ENCODE measurements at places on chromosomes 3 and 15.

DNA sequence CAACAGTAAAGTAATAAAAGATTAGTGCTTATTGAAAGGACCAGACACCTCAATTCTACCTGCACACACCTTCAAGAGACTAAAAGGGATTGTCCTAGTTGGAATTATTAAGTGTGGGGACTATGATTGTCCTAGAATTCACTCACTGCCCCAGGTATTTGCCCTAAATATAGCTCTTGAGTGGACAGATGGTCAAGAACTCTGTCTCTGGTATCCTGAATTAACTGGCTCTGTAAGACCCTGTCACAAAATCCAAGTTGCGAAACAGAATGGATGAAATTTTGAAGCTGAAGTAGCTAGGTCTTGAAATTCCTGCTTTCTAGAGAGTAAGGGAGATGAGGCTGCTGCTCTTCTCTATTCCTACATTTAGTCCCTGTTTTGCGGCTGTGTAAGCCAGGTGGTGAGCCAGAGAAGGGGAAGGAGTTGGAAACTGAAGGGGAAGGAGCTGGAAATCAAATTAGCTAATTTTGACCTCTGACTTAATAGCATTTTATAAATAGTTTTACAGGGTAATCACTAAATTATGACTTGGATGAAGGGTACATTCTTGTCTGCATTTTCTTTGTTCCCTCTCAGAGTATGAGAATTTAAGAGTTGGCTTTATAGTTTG is 34.5 kb downstream of the KBTBD12 start:
- H3K27ac ChIP-seq: no peak overlapping the region
- H3K36me3 ChIP-seq: no peaks in the 10 kb centered on the region
- peaks cover 5% of the 10 kb centered on the region for H3K4me1 ChIP-seq
- H3K4me3 ChIP-seq: no peak overlapping the region

GRCh38 chr15:71785996-71786395 is 24.4 kb upstream of the NR2E3 start:
- no peak for DNase-seq
- H3K4me3 ChIP-seq: no peak overlapping the region
- H3K36me3 ChIP-seq: no peaks in the 10 kb centered on the region
- no peaks in the 10 kb centered on the region for H3K27me3 ChIP-seq
- H3K4me1 ChIP-seq: no peaks in the 10 kb centered on the region

GRCh38 chr15:33182278-33182905 is 12.1 kb downstream of the FMN1 start:
- no peaks in the 10 kb centered on the region for H3K27me3 ChIP-seq
- no peak overlapping the region for H3K27ac ChIP-seq
- DNase-seq: no peak
- H3K36me3 ChIP-seq: no peaks in the 10 kb centered on the region

DNA sequence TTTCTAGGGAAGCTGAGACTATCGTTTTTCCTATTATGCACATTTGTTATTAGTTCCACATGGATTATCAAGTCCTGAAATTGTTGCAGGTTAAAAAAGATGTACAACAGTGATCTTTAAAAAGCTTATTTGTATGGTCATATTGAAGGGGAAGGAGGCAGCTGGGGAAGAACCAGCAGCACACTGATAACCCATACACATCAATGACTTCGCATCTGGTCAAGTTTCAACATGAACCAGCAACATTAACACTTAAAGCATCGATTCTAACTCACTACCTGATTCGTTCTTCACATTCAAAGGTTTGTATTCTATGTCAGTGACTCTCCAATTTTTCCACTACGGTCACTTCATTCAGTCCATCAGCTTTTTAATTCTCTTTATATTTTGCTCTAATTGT is 56.4 kb downstream of the NCEH1 start:
- no peak for DNase-seq
- no peaks in the 10 kb centered on the region for H3K27me3 ChIP-seq
- no peaks in the 10 kb centered on the region for H3K36me3 ChIP-seq
- H3K4me3 ChIP-seq: no peak overlapping the region
- H3K4me1 ChIP-seq: peaks cover 1% of the 10 kb centered on the region

DNA sequence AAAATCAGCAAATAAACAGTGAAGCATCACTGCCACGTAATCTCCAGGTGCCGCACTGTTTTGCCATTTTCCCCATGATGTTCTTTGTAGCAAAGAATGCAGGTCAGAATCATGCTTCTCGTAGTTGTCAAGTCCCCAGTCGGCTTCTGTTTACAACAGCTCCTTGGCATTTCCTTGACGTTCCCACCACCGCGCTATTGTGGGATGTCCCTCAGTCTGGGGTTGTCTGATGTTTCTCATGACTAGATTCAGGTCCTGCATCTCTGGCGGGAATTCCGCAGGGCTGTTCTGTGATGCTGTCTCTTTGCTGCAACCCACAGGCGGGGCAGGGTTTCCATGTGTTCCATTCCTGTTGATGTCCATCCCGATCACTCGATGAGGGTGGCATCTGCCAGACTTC is 117.9 kb upstream of the SMAD3 start:
- H3K4me3 ChIP-seq: no peak overlapping the region
- no peak overlapping the region for H3K27ac ChIP-seq
- no peaks in the 10 kb centered on the region for H3K36me3 ChIP-seq

- no peaks in the 10 kb centered on the region for H3K27me3 ChIP-seq
- no peaks in the 10 kb centered on the region for H3K4me1 ChIP-seq
- H3K27ac ChIP-seq: no peak overlapping the region
- H3K36me3 ChIP-seq: no peaks in the 10 kb centered on the region
- H3K4me3 ChIP-seq: no peak overlapping the region
Measured at GRCh38 chr3:118447339-118447738, 587.3 kb downstream of the IGSF11 start.

DNA sequence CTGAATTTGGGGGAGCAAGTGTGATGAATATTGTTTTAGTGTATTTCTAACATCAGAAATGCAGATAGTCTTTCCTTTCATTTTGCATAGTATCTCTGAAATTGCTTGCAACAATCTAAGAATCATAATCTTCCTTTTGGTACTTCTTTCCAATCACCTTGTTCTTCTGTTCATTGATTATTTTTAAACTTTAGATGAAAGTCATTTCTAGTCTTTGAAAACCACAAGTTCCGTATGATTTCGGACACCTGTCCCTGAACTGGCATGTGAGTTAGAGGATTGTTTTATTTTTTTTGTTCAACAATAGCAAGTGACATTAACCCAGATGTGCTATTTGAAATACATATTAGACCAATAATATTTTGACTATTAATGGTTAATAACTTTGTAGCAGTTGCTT is 329.7 kb downstream of the UNC13C start:
- H3K4me1 ChIP-seq: no peaks in the 10 kb centered on the region
- no peak for DNase-seq
- no peak overlapping the region for H3K27ac ChIP-seq
- no peaks in the 10 kb centered on the region for H3K36me3 ChIP-seq

GRCh38 chr15:44296625-44297524 is 8.4 kb downstream of the GOLM2 start:
- no peak overlapping the region for H3K27ac ChIP-seq
- H3K27me3 ChIP-seq: no peaks in the 10 kb centered on the region
- H3K4me1 ChIP-seq: peaks cover 31% of the 10 kb centered on the region

DNA sequence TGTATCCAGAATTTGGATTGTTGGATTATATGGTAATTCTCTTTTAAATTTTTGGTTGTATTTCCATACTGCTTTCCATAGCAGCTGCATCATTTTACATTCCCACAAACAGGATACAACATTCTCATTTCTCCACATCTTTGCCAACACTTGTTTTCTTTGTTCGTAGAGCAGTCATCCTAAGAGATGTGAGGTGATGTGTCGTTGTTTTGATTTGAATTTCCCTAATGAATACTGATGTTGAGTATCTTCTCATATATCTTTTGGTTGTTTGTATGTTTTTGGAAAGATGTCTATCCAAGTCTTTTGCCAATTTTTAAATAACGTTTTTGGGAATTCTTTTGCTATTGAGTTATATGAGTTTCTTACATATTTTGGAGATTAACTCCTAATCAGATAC is 93.6 kb downstream of the GMNC start:
- no peak for DNase-seq
- no peak overlapping the region for H3K4me3 ChIP-seq
- no peaks in the 10 kb centered on the region for H3K36me3 ChIP-seq
- no peaks in the 10 kb centered on the region for H3K4me1 ChIP-seq
- no peaks in the 10 kb centered on the region for H3K27me3 ChIP-seq

DNA sequence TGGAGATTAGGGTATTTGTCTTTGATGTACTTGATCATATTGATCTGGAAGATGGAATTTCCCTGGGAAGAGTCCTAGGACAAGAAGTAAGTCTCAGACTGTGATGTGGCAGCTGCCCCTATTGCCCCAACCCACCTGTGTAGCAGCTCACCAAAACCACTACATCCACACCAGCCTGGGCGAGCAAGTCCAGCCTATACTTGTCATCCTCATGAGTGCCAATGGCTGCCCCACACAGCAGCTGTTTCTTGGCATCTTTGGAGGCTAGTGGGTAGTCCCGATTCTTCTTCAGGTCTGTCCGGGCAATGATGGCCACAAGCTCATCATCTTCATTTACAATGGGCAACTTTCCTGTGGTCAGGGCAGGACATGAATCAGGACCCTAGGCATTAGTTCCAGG is 2.7 kb downstream of the IMPDH2 start:
- H3K36me3 ChIP-seq: peaks cover 62% of the 10 kb centered on the region
- H3K27ac ChIP-seq: no peak overlapping the region
- no peak for DNase-seq

DNA sequence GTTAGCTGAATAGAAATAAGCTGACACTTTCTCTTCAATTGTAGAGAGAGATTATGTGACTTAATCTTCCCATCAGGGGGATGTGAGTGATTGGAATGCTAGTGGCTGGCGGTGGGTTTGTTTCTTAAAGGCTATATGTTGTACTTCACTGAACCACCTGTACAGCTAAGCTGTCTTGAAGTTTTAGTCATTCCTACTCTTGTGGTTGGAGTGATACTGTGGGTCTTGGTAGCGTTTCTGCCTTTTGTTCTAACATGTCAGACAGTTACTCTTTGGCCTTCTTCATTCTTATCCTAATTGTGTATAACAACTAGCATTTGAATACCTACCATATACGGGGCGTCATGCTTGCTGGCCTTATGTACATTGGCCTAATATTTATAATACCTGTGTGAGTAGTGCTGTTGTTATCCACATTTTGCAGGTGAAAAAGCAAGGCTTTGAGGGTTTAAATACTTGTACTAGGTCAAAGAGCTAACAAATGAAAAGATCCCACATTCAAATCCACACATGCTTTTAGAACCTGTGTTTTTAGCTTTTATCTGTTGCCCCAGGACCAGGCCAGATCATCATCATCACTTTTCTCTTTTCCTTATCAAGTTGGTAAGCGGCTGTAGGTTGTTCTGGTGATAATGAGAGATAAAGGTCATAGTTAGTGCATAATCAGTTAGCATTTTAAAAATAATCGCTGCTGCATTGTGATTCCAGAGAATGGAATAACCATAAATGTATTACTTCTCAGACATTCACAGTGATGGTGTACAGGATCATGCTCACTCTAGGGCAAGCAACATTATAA is 50.2 kb downstream of the AKAP13 start:
- H3K4me1 ChIP-seq: peaks cover 12% of the 10 kb centered on the region
- no peak overlapping the region for H3K27ac ChIP-seq
- no peak overlapping the region for H3K4me3 ChIP-seq
- H3K36me3 ChIP-seq: no peaks in the 10 kb centered on the region
- no peaks in the 10 kb centered on the region for H3K27me3 ChIP-seq
- DNase-seq: no peak

DNA sequence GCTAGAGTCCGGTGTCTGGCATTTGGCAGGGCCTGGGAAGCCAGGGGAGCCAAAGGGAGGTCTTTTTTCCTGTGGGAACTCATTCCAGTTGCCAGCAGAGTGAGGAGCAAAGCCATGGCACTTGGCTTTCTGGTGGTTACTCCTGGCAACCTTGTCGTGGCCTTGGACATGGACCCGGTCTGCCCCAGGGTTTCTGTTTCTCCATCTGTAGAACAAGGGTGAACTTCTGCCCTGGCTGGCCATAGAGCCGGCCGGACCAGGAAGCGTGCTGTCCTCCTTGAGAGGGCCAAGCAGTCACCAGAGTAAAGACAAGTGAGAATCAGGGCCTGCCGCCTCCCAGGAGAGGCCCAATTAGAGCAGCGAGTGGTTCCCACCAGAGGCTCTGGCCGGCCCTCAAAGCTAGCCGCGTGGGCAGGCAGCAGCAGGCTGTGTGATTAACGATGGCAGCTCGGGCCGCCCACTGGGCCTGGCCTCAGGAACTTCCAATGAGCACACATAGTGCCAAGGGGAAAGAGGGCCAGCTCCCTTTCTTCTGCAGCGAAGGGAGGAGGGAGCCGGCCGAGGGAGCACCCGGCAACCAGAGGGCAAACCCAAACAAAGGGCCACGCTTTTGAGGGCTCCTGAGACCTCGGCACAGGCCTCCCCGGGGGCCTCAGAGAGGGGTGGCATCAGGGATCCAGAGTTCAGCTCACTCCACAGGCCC is 29.1 kb upstream of the ELP6 start:
- H3K36me3 ChIP-seq: no peaks in the 10 kb centered on the region
- H3K27ac ChIP-seq: no peak overlapping the region
- no peaks in the 10 kb centered on the region for H3K4me1 ChIP-seq

GRCh38 chr3:78604341-78604740 is 1163.5 kb downstream of the ROBO1 start:
- H3K27me3 ChIP-seq: no peaks in the 10 kb centered on the region
- H3K4me1 ChIP-seq: no peaks in the 10 kb centered on the region
- no peak overlapping the region for H3K4me3 ChIP-seq
- H3K27ac ChIP-seq: no peak overlapping the region

GRCh38 chr3:141328286-141329166 is 39.8 kb upstream of the ZBTB38 start:
- DNase-seq: no peak
- H3K27me3 ChIP-seq: no peaks in the 10 kb centered on the region
- peaks cover 14% of the 10 kb centered on the region for H3K4me1 ChIP-seq

- DNase-seq: peak; percentile 53
- H3K36me3 ChIP-seq: no peaks in the 10 kb centered on the region
- no peak overlapping the region for H3K27ac ChIP-seq
- H3K27me3 ChIP-seq: no peaks in the 10 kb centered on the region
Measured at GRCh38 chr15:74179101-74179841, 5.8 kb downstream of the ISLR start.

GRCh38 chr3:50913260-50913659 is 238.5 kb downstream of the DOCK3 start:
- no peaks in the 10 kb centered on the region for H3K4me1 ChIP-seq
- H3K4me3 ChIP-seq: no peak overlapping the region
- no peaks in the 10 kb centered on the region for H3K27me3 ChIP-seq
- peak; percentile 50 for DNase-seq

- DNase-seq: no peak
- no peaks in the 10 kb centered on the region for H3K27me3 ChIP-seq
- H3K4me3 ChIP-seq: no peak overlapping the region
- no peak overlapping the region for H3K27ac ChIP-seq
Measured at GRCh38 chr3:137641879-137642704, 122.0 kb upstream of the SOX14 start.

Data from lower lobe of right lung (tissue), 2 donors.